ENCODE measurements at places on chromosomes 7 and 10. TPM values are rescaled to one million over a fixed set of nuclear protein-coding genes. Genes with fewer than 3 reads are reported as not detected.

FAM107B gene
- total RNA-seq = 76.3 TPM

ABCB8 gene
- total RNA-seq = 14.6 TPM

NUPR2 gene
- total RNA-seq = not detected

SHH gene
- total RNA-seq = under 0.01 TPM

GPR85 gene
- 0.13 TPM for total RNA-seq

ASB4 gene
- total RNA-seq = not detected

PTPRZ1 gene
- under 0.01 TPM for total RNA-seq

FOXI2 gene
- not detected for total RNA-seq

LIPM gene
- total RNA-seq = not detected

FKBP6 gene
- total RNA-seq = not detected

RAPGEF5 gene
- 98.1 TPM for total RNA-seq

ZNF365 gene
- total RNA-seq = 0.25 TPM

CTAGE8 gene
- not detected for total RNA-seq

TLX1 gene
- not detected for total RNA-seq

CRHR2 gene
- not detected for total RNA-seq

KEL gene
- total RNA-seq = under 0.01 TPM

CYP26C1 gene
- 2.1 TPM for total RNA-seq

MMS19 gene
- total RNA-seq = 78.1 TPM

CPEB3 gene
- total RNA-seq = 0.65 TPM

SEMA4G gene
- 1.8 TPM for total RNA-seq

SAMD9 gene
- 13.0 TPM for total RNA-seq

NXPH1 gene
- not detected for total RNA-seq

ASNS gene
- total RNA-seq = 7.3 TPM

AEBP1 gene
- total RNA-seq = 27.3 TPM

TFPI2 gene
- total RNA-seq = 81.8 TPM

CHST3 gene
- total RNA-seq = 6.1 TPM

ARMS2 gene
- not detected for total RNA-seq

LLCFC1 gene
- not detected for total RNA-seq

SRRM3 gene
- 2.5 TPM for total RNA-seq

PGAM2 gene
- not detected for total RNA-seq

C10orf53 gene
- total RNA-seq = not detected

OR2AE1 gene
- under 0.01 TPM for total RNA-seq

ERVW-1 gene
- not detected for total RNA-seq

TMEM176B gene
- not detected for total RNA-seq

PAPOLB gene
- not detected for total RNA-seq

IGFBP1 gene
- total RNA-seq = 0.81 TPM

HKDC1 gene
- 0.16 TPM for total RNA-seq

STK17A gene
- 50.7 TPM for total RNA-seq

HOXA4 gene
- total RNA-seq = 0.57 TPM

PARD3 gene
- 45.8 TPM for total RNA-seq

All from bladder microvascular endothelial cell (primary cell).